ENCODE measurements at places on chromosomes 11 and 22.

- no peak overlapping the region for H3K4me3 ChIP-seq
- no peak for DNase-seq
- no peaks in the 10 kb centered on the region for H3K36me3 ChIP-seq
- H3K27ac ChIP-seq: no peak overlapping the region
- H3K4me1 ChIP-seq: no peaks in the 10 kb centered on the region
- H3K27me3 ChIP-seq: peaks cover 23% of the 10 kb centered on the region
Observed at GRCh38 chr22:50717709-50718351, 20.2 kb upstream of the ACR start.

GRCh38 chr22:38345782-38346181 is 28.5 kb upstream of the CSNK1E start:
- H3K4me3 ChIP-seq: no peak overlapping the region
- no peak for DNase-seq
- no peaks in the 10 kb centered on the region for H3K27me3 ChIP-seq
- no peaks in the 10 kb centered on the region for H3K36me3 ChIP-seq
- H3K27ac ChIP-seq: no peak overlapping the region

GRCh38 chr11:30724274-30724673 is 138.1 kb upstream of the MPPED2 start:
- no peak overlapping the region for H3K4me3 ChIP-seq
- H3K4me1 ChIP-seq: no peaks in the 10 kb centered on the region
- H3K27me3 ChIP-seq: no peaks in the 10 kb centered on the region
- no peaks in the 10 kb centered on the region for H3K36me3 ChIP-seq
- H3K27ac ChIP-seq: no peak overlapping the region
- no peak for DNase-seq

GRCh38 chr11:63813563-63814382 is 517 bp downstream of the SPINDOC start:
- H3K27ac ChIP-seq: peak overlapping the region; percentile 81
- H3K4me3 ChIP-seq: peak overlapping the region; percentile 99
- no peaks in the 10 kb centered on the region for H3K27me3 ChIP-seq
- peaks cover 15% of the 10 kb centered on the region for H3K36me3 ChIP-seq
- peaks cover 14% of the 10 kb centered on the region for H3K4me1 ChIP-seq

- no peaks in the 10 kb centered on the region for H3K27me3 ChIP-seq
- peak; percentile 39 for DNase-seq
- H3K4me3 ChIP-seq: no peak overlapping the region
- no peaks in the 10 kb centered on the region for H3K36me3 ChIP-seq
- H3K27ac ChIP-seq: no peak overlapping the region
- H3K4me1 ChIP-seq: peaks cover 2% of the 10 kb centered on the region
Observed at GRCh38 chr11:76704171-76704948, 33.8 kb upstream of the LRRC32 start.

GRCh38 chr11:92390783-92391182 is 166.2 kb downstream of the FAT3 start:
- H3K36me3 ChIP-seq: no peaks in the 10 kb centered on the region
- H3K27me3 ChIP-seq: no peaks in the 10 kb centered on the region
- no peak for DNase-seq
- peaks cover 3% of the 10 kb centered on the region for H3K4me1 ChIP-seq
- H3K4me3 ChIP-seq: no peak overlapping the region

DNA sequence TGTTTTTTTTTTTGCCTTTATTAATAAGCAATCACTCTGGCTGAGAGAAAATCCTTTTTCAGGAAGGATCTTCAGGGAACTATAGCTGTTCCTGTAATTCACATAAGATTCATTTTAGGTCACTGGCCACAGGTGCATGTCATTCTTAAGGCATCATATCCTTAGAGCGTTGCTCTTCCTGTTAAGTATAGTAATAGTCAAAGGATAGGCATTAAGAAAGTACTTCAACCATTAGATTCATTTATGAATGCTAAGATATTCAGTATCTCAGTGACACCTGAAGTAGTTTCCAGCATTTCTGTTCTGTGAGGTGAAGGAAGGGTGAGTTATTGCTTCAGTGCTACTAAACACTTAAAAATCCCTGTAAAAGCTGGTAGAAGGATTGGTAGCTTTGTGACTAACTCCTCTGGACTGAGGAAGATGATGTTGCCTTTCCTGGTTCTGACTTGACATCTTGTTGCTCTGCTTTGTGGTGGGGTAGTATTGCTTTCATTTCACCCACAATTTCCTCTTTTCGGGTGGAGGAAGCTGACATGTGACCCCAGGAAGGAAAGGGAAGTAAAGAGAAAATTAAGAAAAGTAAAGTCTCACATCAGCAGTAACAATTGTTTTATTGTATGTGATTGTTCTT is 34.7 kb downstream of the RNF169 start:
- H3K4me1 ChIP-seq: no peaks in the 10 kb centered on the region
- DNase-seq: no peak
- no peaks in the 10 kb centered on the region for H3K27me3 ChIP-seq
- H3K4me3 ChIP-seq: no peak overlapping the region
- H3K27ac ChIP-seq: no peak overlapping the region

GRCh38 chr11:45089251-45089650 is 57.2 kb upstream of the PRDM11 start:
- no peaks in the 10 kb centered on the region for H3K27me3 ChIP-seq
- no peak overlapping the region for H3K4me3 ChIP-seq
- no peaks in the 10 kb centered on the region for H3K36me3 ChIP-seq

- peaks cover 10% of the 10 kb centered on the region for H3K4me1 ChIP-seq
- peak overlapping the region; percentile 86 for H3K4me3 ChIP-seq
- peak; percentile 97 for DNase-seq
- H3K27ac ChIP-seq: peak overlapping the region; percentile 93
- H3K27me3 ChIP-seq: no peaks in the 10 kb centered on the region
Observed at GRCh38 chr11:63767565-63768236, 874 bp downstream of the ZFTA start.

GRCh38 chr11:31940371-31941037 is 129.4 kb upstream of the PAX6 start:
- no peaks in the 10 kb centered on the region for H3K27me3 ChIP-seq
- no peaks in the 10 kb centered on the region for H3K4me1 ChIP-seq
- H3K36me3 ChIP-seq: no peaks in the 10 kb centered on the region
- DNase-seq: no peak

- no peak overlapping the region for H3K4me3 ChIP-seq
- DNase-seq: no peak
- H3K4me1 ChIP-seq: no peaks in the 10 kb centered on the region
- no peaks in the 10 kb centered on the region for H3K27me3 ChIP-seq
Observed at GRCh38 chr11:117502015-117502778, 174.5 kb downstream of the CEP164 start.

DNA sequence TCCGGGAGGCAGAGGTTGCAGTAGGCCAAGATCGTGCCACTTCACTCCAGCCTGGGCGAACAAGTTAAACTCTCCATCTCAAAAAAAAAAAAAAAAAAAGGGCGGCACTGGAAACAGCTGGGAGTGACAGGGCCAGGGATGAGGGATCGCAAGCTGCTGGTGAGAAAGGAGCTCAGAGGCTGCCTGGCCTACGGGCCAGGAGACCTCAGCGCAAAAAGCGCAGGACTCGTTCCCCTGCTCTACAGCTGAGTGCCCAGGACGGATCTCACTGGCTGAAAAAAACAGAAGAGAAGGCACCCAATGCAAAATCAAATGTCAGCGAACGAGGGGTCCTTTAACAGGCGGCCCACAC is 650 bp upstream of the NUP50 start:
- H3K4me1 ChIP-seq: peaks cover 16% of the 10 kb centered on the region
- no peaks in the 10 kb centered on the region for H3K27me3 ChIP-seq
- peak overlapping the region; percentile 93 for H3K27ac ChIP-seq
- DNase-seq: peak; percentile 66

DNA sequence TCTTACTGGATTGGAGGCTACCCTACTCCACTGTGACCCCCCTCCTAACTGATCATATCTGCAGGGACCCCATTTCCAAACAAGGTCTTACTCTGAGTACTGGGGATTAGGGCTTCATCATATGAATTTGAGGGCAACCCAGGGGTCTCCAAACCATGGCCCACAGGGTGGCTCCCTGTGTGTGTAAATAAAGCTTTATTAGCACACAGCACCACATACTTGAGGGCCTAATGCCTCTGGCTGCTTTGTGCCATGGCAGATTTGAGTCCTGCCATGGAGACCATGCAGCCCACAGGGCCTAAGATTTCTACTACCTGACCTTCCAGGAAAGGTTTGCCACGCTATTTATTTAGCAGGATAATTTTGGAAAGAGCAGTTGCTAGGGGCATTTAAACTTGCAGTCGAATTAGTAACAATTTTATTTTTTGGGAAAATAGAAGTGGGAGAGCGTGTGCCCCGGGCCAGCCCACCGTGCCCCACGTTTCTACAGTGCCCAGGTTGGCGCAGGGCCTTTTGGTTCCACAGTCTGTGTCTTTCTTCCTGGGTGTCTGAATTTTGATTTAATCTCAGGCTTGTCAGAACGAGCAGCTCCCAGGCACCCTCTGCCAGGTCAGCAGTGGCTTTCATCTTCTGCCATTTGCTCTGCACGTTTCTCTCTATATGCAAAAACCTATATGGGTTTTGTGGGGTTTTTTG is 92.3 kb downstream of the KCNQ1 start:
- H3K36me3 ChIP-seq: no peaks in the 10 kb centered on the region
- H3K4me1 ChIP-seq: peaks cover 5% of the 10 kb centered on the region
- H3K27ac ChIP-seq: no peak overlapping the region
- DNase-seq: no peak

DNA sequence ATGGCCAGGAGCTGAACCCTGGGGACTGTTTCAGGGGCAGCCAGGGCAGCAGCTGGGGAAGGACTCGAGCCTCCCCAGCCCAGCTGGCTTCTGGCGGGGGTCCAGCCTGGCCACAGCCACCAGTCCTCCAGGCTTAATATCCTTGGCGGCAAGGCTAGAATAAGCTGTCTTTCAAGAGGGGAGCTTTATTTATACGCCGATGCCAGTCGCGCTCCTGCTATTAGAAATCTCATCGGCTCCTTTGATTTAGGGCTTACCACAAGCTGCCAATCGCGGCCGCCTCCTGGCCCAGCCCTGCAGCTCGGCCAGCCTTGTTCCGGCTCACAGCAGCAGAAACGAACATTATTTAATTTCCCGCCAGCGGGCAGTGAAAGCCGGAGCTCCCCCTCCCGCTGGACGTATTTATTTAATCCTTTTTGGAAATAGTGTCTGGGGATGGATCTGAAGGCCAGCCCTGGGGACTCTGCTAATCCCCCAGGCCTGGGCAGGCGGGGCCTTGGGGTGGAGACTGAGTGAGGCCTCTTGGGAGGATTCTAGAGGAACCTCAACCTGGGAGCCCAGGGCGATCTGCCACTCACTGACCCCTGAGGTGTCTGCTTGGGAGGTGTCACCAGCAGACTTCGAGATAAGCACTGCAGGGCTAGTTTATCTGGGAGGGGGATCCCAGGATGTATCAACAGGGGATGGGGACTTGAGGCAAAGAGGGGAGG is 363.1 kb downstream of the MN1 start:
- peak; percentile 69 for DNase-seq
- no peak overlapping the region for H3K27ac ChIP-seq
- no peaks in the 10 kb centered on the region for H3K27me3 ChIP-seq
- no peaks in the 10 kb centered on the region for H3K36me3 ChIP-seq
- H3K4me3 ChIP-seq: no peak overlapping the region

DNA sequence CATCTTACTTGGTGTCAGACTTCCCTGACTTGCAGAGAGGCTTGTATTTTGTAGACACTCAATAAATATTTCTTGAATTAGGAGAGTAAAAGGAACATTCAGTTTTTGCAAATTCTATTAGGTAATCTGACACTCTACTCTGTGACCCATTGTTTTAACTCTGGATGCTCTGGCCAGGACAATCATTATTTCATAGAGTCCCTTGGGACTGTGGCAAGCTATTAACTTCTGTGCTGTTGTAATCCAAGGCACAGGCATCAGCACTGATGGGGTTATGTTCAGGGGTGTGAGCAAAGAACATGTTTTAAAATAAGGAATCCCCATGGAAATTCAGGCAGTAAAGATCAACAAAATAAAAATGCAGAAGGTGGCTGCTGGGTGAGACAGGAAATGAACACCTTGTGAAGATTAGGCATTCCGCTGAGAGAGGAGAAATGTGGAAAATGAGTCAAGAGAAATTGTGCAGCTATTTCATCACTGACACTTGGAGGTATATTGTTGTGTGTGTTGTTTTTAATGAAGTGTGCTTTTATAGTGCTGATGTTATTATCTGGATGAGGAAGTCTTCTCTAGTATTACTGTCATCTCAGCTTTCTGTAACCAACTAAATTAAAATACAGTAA is 175.2 kb downstream of the WNT11 start:
- peak; percentile 12 for DNase-seq
- H3K27ac ChIP-seq: no peak overlapping the region
- H3K4me3 ChIP-seq: no peak overlapping the region
- H3K4me1 ChIP-seq: no peaks in the 10 kb centered on the region
- H3K27me3 ChIP-seq: no peaks in the 10 kb centered on the region

GRCh38 chr11:13127161-13127560 is 118.0 kb downstream of the RASSF10 start:
- no peaks in the 10 kb centered on the region for H3K36me3 ChIP-seq
- H3K4me1 ChIP-seq: no peaks in the 10 kb centered on the region
- no peak overlapping the region for H3K27ac ChIP-seq
- no peaks in the 10 kb centered on the region for H3K27me3 ChIP-seq

DNA sequence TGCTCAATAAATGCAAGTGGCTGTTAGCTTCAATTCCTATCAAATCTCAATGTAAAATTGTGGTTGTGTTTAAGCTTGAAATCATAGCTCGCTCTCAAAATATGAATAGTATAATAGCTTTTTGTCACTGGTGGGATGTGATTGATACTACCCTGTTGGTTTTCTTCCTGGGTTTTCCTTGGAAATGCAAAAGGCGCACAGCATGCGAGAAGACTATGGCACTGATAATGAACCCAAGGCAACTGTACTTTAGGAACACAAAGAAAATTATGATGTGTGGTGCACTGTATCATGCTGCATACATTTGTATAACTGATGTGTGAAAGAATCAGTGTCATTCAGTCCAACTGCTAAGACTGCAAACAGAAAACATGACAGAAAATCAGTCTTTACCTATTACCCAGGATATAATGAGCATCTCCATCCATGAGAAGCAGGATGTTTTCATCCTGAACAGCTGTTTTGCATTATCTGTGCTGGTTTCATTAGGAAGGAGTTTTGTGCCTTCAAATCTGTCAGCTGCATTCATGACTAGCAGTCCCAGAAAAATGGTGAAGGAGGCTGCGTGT is 101.2 kb downstream of the TRPC6 start:
- H3K4me3 ChIP-seq: no peak overlapping the region
- no peak overlapping the region for H3K27ac ChIP-seq
- H3K27me3 ChIP-seq: no peaks in the 10 kb centered on the region
- DNase-seq: no peak
- H3K36me3 ChIP-seq: no peaks in the 10 kb centered on the region
- H3K4me1 ChIP-seq: no peaks in the 10 kb centered on the region

- H3K36me3 ChIP-seq: no peaks in the 10 kb centered on the region
- peaks cover 6% of the 10 kb centered on the region for H3K27me3 ChIP-seq
- no peak overlapping the region for H3K27ac ChIP-seq
- no peak overlapping the region for H3K4me3 ChIP-seq
Observed at GRCh38 chr11:2926611-2927051, 2.6 kb downstream of the PHLDA2 start.

Data from mesendoderm (in vitro differentiated cells).